ENCODE measurements at places on chromosomes 2 and 18.

DNA sequence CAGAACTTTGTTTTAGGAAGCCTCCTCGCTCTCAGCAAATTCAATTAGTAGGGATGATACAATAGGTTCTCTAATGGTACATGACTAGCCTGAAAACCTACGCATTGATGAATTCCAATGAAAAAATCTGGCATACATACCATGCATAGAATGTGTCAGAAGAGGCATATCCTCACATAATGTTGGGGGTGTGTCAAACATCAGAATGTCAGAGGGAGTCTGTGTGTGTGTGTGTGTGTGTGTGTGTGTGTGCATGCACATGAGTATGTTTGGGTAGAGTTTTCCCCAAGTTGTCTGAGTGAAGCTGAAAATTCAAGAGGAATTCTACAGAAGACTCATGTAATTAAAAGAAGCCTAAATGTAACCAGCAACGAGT is 78.5 kb downstream of the FIGN start:
- no peak for DNase-seq

GRCh38 chr2:43717322-43717721 is 41.1 kb upstream of the C1GALT1C1L start:
- no peak for DNase-seq

- DNase-seq, result no peak
These were observed 482.9 kb upstream of the HS6ST1 start for GRCh38 chr2:128801576-128801975.

DNA sequence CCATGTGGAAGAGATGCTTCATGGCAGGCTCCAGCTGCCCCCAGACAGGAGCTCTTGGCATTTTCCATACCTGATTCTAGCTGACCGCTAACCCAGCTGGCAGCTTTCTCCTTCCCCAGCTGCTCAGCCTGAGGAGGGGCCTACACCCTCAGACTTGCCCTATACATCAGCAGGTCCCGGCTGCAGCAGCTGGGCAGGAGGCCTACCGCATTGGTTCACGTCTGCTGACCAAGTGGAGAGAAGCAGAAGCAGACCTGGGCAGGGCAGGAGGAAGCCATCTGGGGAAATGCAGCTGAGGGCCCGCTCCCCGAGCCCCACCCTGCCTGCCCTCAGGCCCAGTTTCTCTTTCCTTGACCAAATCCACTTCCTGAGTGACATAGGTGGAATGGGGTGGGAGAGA is 50.7 kb downstream of the LBH start:
- DNase-seq, result no peak

GRCh38 chr2:155424518-155424917 is 726.0 kb downstream of the KCNJ3 start:
- no peak for DNase-seq

DNA sequence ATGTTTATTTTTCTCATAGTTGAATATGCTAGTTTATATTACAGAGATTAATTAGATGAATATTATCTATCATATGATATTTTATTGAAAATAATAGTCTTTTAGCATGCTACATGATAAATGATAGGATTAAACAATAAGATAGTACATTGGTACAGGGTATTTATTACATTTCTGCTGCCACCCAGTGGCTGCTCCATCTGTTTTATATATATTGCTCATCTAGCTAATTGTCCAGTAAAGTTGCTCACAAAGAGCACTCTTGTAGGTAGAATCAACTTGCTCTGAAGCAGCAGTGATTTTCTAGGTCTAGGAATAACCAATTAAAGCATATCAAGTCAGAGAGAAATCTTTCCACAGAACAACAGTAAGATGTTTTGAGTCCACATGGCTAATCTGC is 183.3 kb downstream of the ASXL3 start:
- DNase-seq, result peak; percentile 18

GRCh38 chr2:227462462-227462951 is 9.4 kb upstream of the AGFG1 start:
- DNase-seq, result no peak

DNA sequence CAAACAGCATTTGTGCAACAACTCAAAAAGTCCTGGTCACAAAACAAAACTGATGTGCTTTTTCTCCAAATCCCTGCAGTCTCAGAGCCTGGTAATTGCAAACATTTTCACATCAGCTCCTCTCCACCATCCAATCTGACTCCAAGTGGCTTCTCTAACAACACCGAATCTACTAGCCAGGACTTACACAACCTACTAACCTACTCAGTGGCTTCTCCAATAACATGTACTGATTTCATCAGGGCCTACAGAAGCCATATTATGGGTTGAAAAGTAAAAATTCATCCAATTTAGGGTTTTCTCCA is 104.3 kb downstream of the COLEC12 start:
- DNase-seq, result no peak
